Frontal cortex (tissue), 4 donors: ENCODE measurements at places on chromosomes 12 and 14. TPM values are rescaled to one million over a fixed set of nuclear protein-coding genes. Genes with fewer than 3 reads are reported as not detected.

DNA sequence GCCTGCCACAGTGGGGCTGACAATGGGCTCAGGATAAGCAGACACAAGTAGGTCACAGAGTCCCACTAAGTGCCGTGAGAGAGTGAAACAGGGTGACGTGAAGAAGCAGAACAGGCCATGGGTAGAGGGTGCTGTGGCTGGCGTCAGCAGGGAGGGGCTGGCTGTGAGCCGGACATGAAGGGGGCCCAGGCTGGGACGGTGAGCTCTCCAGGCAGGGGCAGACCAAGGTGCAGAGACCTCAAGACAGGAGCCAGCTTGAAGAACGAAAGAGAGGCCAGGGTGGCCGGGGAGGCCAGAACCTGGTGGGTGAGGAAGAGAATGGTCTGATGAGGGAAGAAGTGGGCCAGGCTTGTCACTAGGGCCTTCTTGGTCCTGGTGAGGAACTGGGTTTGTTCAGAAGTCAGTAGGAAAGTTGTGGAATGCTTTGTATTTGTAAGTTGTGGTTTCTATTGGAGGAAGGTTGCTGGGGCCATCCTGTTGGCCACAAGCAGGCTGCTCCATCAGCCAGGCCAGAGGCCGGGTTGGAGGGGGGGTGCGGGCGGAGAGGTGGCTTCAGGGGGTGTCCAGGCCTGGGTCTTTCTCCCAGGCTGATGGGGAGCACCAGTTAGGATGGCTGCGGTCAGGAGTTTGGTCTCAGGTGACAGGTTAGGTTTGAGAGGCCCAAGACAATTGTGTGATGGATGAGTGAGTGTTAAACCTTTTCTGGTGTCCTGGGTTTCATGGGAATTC is 21.4 kb upstream of the MLXIP start:
- DNase-seq = no peak

GRCh38 chr12:56593909-56594621 is 36.1 kb downstream of the BAZ2A start:
- peak; percentile 67 for DNase-seq

GRCh38 chr12:122326586-122326985 is 60.3 kb upstream of the VPS33A start:
- no peak for DNase-seq

Gene NOS1
- 4.9 TPM for total RNA-seq

Gene PCED1B
- total RNA-seq = 0.41 TPM

DNA sequence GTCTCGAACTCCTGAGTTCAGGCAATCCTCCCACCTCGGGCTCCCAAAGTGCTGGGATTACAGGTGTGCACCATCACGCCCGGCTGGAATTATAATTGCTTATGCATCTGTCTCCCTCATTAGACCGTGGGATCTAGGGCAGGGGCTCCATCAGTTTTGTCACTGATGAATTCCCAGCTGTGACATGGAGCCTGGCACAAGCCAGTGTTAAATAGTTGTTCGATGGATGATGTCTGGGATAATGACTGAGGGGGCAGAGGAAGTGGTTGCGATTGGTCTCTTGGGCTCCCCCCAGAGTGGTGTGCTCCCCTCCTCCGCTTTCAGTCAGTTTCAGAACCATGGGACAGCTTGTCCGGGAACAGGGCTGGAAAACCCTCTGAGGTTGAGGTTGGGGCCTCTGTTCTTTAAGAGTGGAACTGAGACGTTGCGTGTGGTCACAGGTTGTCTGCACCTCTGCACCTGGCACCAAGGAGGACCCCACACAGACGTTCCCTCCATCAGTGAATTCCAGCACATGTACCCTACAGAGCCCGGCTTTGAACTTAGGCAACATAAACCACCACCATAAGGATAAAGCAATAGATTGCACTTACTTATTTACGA is 30.8 kb upstream of the BATF start:
- DNase-seq = no peak

- DNase-seq = no peak
These were observed 66.7 kb upstream of the RBM19 start for GRCh38 chr12:114032801-114033200.
